Activated CD4-positive, alpha-beta T cell treated with anti-CD3 and anti-CD28 coated beads, Interleukin-2, amount 50 U/mL, for 48 hours (primary cell): ENCODE measurements at places on chromosomes 2 and 18.

- DNase-seq: no peak
Measured at GRCh38 chr2:224126440-224126839, 87.4 kb upstream of the SERPINE2 start.

- DNase-seq: peak; percentile 46
Measured at GRCh38 chr2:73987109-73987947, 2.6 kb downstream of the TET3 start.

- peak; percentile 45 for DNase-seq
Measured at GRCh38 chr2:136207030-136207623, 89.2 kb upstream of the CXCR4 start.

- DNase-seq: no peak
Measured at GRCh38 chr2:122530814-122531213, 775.4 kb downstream of the TSN start.

DNA sequence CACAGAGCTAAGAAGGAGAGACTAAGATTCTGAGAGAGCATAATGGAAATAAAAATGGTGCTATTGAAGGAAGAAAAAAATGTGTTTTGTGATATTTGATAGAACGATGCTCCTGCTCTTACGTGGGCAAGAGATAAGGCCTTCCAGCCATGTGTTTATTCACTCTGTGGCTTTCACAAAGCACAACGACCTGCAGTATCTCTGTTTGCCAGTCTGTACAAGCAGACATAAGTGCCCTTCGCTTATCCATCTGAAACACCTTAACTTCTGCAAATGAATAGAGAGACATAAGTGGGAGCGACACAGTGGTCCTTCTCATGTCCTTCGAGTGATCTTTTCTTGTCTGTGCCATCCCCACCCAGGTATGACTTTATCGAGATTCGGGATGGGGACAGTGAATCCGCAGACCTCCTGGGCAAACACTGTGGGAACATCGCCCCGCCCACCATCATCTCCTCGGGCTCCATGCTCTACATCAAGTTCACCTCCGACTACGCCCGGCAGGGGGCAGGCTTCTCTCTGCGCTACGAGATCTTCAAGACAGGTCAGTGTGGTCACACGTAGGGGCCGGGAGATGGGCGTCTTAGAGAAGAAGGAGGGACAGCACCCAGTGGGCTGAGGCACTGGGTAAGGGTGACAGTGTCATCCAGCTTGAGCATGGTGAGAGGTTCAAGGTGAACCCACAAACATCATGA, 33.7 kb downstream of the NRP2 start:
- no peak for DNase-seq

- DNase-seq: no peak
Measured at GRCh38 chr2:171386627-171387026, 47.2 kb downstream of the METTL8 start.

DNA sequence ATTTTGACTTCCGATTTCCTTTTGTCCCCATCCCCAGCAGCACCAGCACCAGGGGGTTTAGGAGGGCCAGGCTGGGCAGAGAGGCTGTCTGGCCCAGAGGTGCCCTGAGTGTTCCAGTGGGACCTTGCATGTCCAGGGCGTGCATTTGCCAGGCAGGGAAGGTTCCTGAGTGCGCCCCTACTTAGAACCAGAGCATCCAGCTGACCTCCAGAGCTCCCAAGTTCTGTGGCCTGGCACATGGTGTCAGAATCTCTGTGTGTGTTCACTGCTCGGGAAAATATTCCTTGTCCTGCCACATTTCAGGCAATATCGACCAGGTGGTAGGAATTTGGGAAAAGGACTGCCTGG, 5.5 kb downstream of the SIX3 start:
- no peak for DNase-seq

- no peak for DNase-seq
Measured at GRCh38 chr2:36819095-36819711, 122.7 kb downstream of the VIT start.

- no peak for DNase-seq
Measured at GRCh38 chr18:34495506-34495905, 214.6 kb upstream of the DTNA start.

GRCh38 chr2:979069-979928, 28.6 kb downstream of the SNTG2 start:
- no peak for DNase-seq

GRCh38 chr2:10301941-10302478, 694 bp upstream of the HPCAL1 start:
- DNase-seq: peak; percentile 27

- no peak for DNase-seq
Measured at GRCh38 chr18:21831413-21831831, 90.8 kb downstream of the MIB1 start.

- DNase-seq: no peak
Measured at GRCh38 chr2:99857867-99858444, 284.4 kb downstream of the AFF3 start.

GRCh38 chr2:239462671-239463506, 62.1 kb upstream of the HDAC4 start:
- no peak for DNase-seq

- DNase-seq: no peak
Measured at GRCh38 chr18:66972681-66973080, 368.8 kb upstream of the CDH19 start.

GRCh38 chr2:66460031-66460430, 25.1 kb downstream of the MEIS1 start:
- no peak for DNase-seq

DNA sequence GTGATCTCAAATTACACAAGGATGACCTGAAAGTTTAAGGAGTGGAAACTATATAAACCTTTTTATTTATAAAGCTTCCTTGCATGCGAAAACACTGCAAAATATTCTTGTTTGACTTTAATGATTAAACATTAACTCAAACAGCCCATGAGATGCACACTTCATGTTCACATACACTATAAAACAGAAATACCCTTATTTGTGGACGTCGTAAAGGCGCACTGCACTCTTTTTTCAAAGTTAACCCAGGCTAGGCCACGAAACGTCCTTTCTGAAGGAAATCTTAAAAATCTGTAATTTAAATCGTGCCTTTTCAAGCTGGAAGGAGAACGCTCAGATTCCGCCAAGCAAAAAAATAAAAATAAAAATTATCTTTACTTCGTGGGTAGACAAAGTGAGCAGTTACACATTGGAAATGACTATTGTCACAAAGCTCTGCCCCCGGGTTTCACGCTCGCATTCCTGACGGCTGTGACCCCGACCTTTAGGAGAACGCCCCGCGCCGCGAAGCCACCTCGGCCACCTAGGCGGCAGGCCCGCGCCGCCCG, 728 bp downstream of the FAM168B start:
- DNase-seq: peak; percentile 48

- DNase-seq: peak; percentile 58
Measured at GRCh38 chr2:98086491-98087446, at the start of gene VWA3B. Gene VWA3B, plus strand, starts transcription at chr2:98087167. Its CDS starts 5,926 bp downstream, at chr2:98093093.

GRCh38 chr2:239249776-239250175, 151.0 kb downstream of the HDAC4 start:
- no peak for DNase-seq

DNA sequence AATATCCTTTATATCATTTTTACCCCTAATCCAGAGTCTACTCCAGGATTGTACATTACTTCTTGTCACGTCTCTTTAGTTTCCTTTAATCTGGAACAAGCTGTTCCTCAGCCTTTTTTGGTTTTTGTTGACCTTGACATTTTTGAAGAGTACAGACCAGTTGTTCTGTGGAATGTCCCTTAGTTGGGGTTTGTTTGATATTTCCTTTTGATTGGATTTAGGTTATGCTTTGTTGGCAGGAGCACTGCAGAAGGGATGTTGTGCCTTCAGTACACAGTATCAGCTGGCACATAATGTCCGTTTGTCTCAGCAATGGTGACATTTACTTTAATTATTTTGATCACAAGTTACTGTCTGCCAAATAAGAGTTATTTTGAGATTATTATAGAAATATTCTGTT, 160.6 kb downstream of the MEIS1 start:
- DNase-seq: no peak

DNA sequence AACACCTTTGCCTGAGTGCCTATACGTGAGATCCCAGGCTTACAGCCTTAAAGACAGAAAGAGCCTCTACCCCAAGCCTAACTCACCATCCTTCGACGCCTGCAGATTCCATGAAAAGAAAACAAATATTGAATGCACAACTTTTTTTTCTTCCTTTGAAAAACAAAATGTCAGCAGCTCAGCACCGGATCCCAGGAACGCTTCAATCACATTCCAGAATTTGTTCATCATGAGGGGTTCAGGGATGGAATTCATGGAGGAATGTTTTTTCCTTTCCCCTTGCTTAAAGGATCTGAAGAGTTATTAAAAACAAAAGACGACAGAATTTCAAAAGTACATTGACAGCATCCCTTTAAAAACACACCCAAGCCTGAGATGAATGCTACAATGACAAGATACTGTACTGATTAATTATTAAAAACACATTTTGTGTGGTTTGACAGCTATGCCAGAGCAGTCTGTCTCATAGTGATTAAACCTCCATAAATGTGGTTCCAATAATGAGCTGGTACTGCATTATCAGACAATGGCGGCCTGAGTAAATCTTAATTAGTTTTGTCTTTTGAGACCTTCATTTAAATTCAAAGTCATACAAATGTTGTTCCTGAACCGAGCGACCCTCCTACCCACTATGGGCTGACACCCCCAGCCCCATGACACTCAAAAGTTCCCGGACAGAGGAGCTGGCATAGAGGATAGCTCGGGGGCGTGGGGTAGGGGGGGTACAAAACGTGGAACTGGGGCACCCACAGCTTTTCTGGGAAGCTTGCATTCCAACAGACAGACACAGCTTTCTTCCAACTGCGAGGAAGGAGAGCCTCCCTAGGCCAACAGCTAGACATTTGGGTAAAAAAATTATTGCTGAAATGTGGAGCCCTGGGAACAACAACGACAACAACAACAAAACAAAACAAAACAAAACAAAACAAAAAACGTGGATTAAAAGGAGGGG, 227.5 kb downstream of the TTC32 start:
- DNase-seq: no peak

DNA sequence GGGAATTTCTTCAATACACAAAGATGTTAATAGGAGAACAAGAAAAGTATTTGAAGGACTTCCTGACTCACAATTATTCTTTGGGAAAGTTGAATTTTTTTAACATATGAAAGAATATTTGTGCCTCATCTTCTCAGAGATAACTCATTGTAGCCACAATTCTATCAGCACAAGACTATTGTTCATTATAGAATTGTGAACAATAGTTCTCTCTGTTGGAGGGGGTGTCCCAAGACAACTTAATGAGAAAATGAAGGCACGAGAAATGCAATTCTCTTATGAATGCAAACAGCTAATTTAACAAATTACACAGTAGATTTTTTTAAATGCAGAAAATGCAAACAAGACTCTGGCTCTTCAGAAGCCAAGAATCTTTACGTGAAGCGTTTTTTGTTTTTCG, 157.0 kb downstream of the BARD1 start:
- DNase-seq: no peak

- DNase-seq: peak; percentile 37
Measured at GRCh38 chr2:175167076-175167791, 769 bp downstream of the ATF2 start.

DNA sequence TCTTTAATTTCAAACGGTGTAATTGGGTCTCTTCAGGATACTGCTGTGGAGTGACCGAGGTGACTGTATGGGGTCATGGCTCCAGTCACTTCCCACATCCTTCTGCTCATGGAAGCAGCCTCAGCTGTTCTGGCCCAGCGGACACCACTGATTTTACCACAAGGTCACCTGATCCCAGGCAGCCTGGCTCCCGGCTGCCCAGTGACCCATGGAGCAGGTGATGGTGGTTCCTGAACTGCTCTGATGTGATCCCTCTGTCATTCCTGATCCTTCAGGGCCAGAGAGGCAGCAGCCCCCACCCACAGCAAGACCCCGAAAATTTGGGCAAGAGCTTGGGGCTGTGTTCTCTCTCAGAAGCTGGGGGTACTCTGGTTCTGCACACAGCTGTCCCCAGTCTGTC, 35.5 kb upstream of the HS6ST1 start:
- DNase-seq: no peak

DNA sequence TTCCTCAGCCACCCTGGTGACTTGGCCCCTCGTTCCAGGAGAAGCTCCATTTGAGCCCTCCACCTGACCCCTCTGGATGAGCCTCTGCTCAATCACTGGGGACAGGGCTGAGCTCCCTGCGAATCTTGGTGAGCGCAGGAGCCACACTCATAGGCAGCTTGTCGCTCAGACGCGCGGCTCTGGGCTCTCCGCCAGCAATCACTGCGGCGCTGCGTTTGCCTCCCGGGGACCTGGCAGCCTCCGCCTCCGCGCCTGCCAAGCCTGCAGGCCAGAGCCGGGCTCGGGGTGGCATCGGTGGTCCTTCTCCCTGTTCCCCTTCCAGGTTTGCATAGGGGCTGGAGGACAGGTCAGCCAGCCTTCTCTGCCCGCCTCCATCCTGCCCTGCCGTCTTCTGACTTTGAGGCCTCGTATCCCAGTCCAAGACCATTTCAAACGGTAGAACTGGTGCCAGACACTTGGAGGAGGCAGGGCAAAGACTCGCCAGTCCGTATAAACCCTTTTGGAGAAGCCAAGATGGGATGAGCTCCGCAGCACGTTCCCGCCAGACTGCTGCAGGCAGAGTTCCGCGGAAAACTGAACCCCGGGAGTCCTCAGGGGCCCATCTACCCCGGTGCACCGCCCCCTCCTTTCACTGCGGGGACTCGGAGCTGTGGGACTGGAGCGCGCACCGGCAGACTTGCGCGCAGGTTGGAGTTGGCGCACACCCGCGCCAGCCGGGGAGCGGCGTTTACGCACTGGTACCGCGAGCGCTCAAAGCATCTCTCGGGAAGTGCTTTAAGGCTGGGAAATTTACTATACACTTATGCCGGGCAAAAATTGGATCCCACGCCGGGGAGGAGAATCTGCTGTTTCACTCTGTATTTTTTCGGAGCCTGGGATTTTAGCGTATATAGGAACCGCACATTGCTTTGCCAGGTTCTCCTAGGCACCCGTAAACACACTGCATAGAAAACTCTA, 1.1 kb upstream of the TACR1 start:
- DNase-seq: peak; percentile 5

- DNase-seq: no peak
Measured at GRCh38 chr2:126368758-126369157, 287.2 kb upstream of the GYPC start.

GRCh38 chr2:202022755-202023154, 10.9 kb upstream of the FZD7 start:
- DNase-seq: no peak

DNA sequence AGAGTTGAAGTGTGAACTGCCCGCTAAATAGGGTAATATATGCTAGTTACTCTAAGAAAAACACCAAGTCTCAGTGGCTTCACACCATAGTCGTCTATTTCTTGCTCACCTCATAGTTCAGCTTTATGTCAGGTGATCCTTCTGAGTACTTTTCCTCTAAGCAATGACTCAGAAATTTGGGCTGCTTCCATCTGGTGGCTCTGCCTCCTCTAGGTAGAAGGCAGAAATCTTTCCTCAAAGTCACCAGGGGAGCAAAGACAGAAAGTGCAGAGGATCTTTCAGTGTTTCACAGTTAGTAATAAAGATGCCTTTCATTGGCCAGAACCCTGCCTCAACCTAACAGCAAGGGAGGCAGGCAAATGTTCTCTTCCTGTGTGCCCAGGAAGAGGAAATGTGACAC, 17.3 kb downstream of the CDH20 start:
- DNase-seq: no peak

DNA sequence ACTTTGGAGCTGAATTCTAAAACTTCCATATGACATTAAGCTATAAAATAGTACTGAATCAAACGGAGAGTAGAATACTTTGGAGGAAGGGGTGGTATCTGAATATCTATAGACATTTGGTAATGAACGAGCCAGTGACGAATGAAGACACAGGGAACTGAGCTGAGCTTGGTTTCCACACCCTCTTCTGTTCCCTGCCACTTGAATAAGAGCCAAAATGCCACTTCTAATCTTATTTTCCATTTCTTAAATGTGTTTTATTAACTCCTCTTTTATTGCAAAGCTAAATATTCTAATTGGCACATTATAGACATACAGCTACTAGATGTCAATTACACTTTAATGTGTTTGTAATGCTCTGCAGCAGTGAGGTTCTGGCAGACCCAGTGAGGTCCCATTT, 76.1 kb downstream of the AFF3 start:
- DNase-seq: no peak
